ENCODE measurements at places on chromosomes 2 and 18.

GRCh38 chr2:227115761-227116160 is 48.2 kb downstream of the COL4A4 start:
- H3K4me3 ChIP-seq = no peak overlapping the region
- DNase-seq = no peak
- H3K27ac ChIP-seq = no peak overlapping the region
- no peaks in the 10 kb centered on the region for H3K27me3 ChIP-seq
- H3K36me3 ChIP-seq = no peaks in the 10 kb centered on the region
- peaks cover 3% of the 10 kb centered on the region for H3K4me1 ChIP-seq

DNA sequence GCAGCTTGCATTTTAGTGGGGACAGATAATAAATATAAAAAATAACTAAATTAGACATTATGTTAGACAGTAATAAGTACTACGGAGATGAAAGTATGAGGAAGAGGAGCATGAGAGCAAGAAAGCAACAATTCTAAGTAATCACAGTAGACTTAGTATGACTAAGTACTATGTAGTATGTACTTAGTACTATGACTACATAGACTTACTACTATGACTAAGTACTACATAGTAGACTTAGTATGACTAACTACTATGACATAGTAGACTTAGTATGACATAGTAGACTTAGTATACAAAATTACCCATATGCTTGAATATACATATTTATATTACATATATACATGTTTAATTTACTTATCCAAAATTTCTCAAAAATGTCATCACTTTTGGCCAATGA is 29.3 kb downstream of the CDH20 start:
- no peaks in the 10 kb centered on the region for H3K27me3 ChIP-seq
- no peak overlapping the region for H3K4me3 ChIP-seq
- H3K27ac ChIP-seq = no peak overlapping the region
- no peak for DNase-seq

DNA sequence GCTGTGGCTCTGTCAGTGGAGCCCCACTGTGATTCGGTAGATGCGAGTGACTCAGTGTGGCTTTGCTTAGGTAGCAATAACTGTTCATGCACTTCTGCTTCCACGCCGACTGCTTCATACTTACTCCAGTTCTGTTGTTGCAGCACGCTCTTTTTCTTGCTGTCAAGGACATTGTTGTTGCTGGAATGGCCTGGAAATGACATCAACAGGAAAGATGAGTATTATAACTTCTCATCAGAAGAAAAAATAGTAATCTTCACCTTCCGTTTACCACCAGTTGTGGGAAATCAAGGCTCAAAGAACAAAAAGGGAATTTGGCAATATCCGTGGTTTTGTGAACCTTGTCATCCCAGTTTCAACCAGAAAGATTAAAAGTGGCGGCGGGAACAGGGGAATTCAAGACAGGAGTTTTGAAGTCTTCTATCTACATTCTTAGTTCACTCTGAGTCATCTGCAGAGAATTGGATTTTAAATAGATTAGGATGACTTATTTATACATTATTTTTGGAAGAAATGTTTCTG is 8.3 kb downstream of the TM4SF20 start:
- no peaks in the 10 kb centered on the region for H3K4me1 ChIP-seq
- H3K4me3 ChIP-seq = no peak overlapping the region
- no peaks in the 10 kb centered on the region for H3K27me3 ChIP-seq
- no peak for DNase-seq
- no peaks in the 10 kb centered on the region for H3K36me3 ChIP-seq

GRCh38 chr2:241211276-241211675 is 22.8 kb downstream of the ANO7 start:
- no peak for DNase-seq
- peak overlapping the region; percentile 30 for H3K27ac ChIP-seq
- H3K4me3 ChIP-seq = no peak overlapping the region
- H3K36me3 ChIP-seq = peaks cover 3% of the 10 kb centered on the region
- H3K27me3 ChIP-seq = peaks cover 19% of the 10 kb centered on the region

- no peak overlapping the region for H3K27ac ChIP-seq
- no peaks in the 10 kb centered on the region for H3K36me3 ChIP-seq
- H3K4me3 ChIP-seq = no peak overlapping the region
- peaks cover 7% of the 10 kb centered on the region for H3K4me1 ChIP-seq
Measured at GRCh38 chr2:215461836-215462532, 26.1 kb upstream of the FN1 start.

- no peaks in the 10 kb centered on the region for H3K36me3 ChIP-seq
- DNase-seq = no peak
- peaks cover 17% of the 10 kb centered on the region for H3K4me1 ChIP-seq
- H3K27me3 ChIP-seq = no peaks in the 10 kb centered on the region
- no peak overlapping the region for H3K4me3 ChIP-seq
- no peak overlapping the region for H3K27ac ChIP-seq
Measured at GRCh38 chr2:234245945-234246344, 195.4 kb downstream of the SPP2 start.

GRCh38 chr2:196123679-196124373 is 47.6 kb downstream of the STK17B start:
- H3K27ac ChIP-seq = no peak overlapping the region
- peaks cover 2% of the 10 kb centered on the region for H3K36me3 ChIP-seq
- peaks cover 5% of the 10 kb centered on the region for H3K4me1 ChIP-seq
- H3K4me3 ChIP-seq = no peak overlapping the region
- DNase-seq = no peak

- H3K27ac ChIP-seq = no peak overlapping the region
- no peak for DNase-seq
- no peak overlapping the region for H3K4me3 ChIP-seq
- H3K36me3 ChIP-seq = no peaks in the 10 kb centered on the region
- peaks cover 2% of the 10 kb centered on the region for H3K4me1 ChIP-seq
Measured at GRCh38 chr2:161586517-161587167, 37.6 kb upstream of the SLC4A10 start.

- no peak for DNase-seq
- H3K4me3 ChIP-seq = no peak overlapping the region
- H3K27ac ChIP-seq = no peak overlapping the region
- H3K36me3 ChIP-seq = no peaks in the 10 kb centered on the region
- H3K27me3 ChIP-seq = no peaks in the 10 kb centered on the region
Measured at GRCh38 chr2:210557721-210558120, 1.3 kb downstream of the CPS1 start.

DNA sequence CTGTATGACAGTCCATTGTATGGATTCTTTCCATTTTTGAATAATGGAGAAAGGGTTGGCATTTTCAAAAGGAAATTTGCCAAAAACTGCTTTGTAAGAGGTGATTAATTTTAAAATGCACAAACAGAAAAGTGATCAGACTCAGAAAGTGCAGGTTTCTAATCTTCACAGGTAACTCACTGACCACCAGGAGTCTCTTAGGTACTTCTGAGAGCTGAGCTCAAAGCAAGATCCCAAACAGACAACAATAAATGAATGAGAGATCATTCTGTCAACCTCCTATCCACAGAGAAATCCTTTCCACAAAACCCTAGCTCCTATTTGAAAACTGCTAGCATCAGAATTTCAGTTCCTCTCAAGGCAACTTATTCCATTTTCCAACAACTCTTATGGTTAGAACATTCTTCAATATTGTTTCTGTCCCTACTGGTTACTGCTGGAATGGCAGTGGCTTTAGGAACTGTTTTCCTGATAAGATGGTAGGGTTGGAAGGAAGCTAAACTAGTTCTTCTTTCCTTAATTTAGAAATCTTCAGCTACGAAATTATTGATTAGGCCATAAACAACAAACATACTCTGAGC is 20.6 kb upstream of the HAAO start:
- no peak overlapping the region for H3K4me3 ChIP-seq
- H3K27ac ChIP-seq = no peak overlapping the region
- peaks cover 18% of the 10 kb centered on the region for H3K27me3 ChIP-seq
- DNase-seq = no peak
- H3K4me1 ChIP-seq = peaks cover 14% of the 10 kb centered on the region
- no peaks in the 10 kb centered on the region for H3K36me3 ChIP-seq

DNA sequence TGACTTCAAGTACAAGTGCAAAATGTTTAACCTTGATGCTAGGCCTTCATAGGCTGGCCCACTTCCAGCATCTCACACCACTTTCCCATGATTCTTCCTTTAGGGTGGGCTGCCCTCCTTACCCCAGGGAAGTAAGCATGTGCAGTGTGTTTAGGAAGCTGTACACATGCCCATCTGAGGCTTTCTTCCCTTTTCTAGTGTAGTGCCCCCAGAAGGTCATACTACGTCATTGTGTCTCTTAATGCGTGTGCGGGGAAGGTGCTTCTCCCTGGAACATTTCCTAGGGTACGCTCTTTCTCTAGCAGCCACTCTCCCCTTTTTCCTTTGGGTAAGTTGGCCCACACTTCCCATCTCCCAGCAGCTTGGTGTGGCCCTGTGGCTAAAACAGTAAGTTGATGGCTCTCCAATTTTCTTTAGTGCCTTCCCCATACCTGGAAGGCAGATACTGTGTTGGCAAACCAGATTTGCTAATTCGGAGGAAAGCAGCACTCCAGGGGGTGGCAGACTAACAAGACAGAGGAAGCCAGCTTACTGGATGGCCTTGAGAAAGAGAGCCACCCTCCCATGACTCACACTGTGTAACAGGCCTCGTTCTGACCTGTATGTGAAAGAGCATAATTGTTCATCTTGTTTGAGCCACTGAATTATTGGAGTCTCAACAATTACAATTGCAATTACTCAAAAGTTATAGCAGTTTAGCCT is 1.1 kb upstream of the SULT6B1 start:
- H3K36me3 ChIP-seq = no peaks in the 10 kb centered on the region
- peaks cover 3% of the 10 kb centered on the region for H3K27me3 ChIP-seq
- no peak overlapping the region for H3K27ac ChIP-seq
- H3K4me1 ChIP-seq = no peaks in the 10 kb centered on the region
- no peak overlapping the region for H3K4me3 ChIP-seq

GRCh38 chr2:191927319-191927867 is 80.5 kb upstream of the CAVIN2 start:
- no peaks in the 10 kb centered on the region for H3K36me3 ChIP-seq
- no peak for DNase-seq
- H3K27me3 ChIP-seq = peaks cover 4% of the 10 kb centered on the region
- H3K4me3 ChIP-seq = no peak overlapping the region
- peak overlapping the region; percentile 37 for H3K27ac ChIP-seq
- H3K4me1 ChIP-seq = peaks cover 41% of the 10 kb centered on the region

DNA sequence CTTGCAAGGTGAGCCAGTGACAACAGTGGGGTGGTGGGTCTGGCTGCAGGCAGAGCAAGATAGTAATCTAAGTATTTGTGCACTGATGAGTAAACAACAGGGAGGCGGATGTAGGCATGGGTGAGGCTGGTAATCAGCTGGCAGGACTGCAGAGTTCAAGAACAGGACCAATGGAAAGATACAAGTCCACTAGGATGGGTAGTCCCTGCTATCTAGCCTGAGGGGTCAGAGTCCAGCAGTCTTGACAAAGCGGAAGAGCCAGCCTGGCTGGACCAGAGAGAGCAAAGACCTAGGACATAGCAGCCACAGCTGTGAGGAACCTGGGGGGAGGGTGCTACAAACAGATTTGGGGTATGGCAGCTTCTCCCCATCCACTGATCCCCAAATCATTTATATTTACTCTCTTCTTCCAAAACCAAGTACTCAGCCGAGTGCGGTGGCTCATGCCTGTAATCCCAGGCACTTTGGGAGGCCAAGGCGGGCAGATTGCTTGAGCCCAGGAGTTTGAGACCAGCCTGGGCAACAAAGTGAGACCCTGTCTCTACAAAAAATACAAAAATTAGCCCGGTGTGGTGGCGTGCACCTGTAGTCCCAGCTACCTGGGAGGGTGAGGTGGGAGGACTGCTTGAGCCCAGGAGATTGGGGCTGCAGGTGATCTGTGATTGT is 25.9 kb downstream of the VIL1 start:
- H3K4me1 ChIP-seq = peaks cover 7% of the 10 kb centered on the region
- DNase-seq = no peak
- H3K4me3 ChIP-seq = no peak overlapping the region
- H3K27ac ChIP-seq = no peak overlapping the region
- H3K36me3 ChIP-seq = peaks cover 7% of the 10 kb centered on the region

DNA sequence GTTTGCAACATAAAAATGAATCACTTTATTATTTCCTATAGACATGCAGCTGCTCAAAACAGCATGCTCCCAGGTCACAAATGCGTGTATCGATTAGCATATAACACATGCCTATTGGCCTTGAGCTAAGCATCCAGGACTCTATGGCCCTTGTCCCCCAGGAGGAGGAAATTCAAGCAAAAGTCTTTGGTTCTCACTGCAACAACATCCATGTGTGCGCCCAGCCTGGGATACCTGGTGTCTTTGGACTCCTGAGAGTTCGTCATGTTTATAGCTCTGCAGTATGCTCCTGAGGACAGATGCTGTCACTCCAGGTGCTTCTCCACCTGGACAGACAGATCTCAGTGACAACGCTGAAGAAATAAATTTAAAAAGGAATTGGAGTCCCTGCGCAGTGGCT is 284.6 kb downstream of the PHLPP1 start:
- H3K4me3 ChIP-seq = no peak overlapping the region
- DNase-seq = no peak
- no peak overlapping the region for H3K27ac ChIP-seq
- peaks cover 13% of the 10 kb centered on the region for H3K4me1 ChIP-seq
- H3K27me3 ChIP-seq = peaks cover 5% of the 10 kb centered on the region

DNA sequence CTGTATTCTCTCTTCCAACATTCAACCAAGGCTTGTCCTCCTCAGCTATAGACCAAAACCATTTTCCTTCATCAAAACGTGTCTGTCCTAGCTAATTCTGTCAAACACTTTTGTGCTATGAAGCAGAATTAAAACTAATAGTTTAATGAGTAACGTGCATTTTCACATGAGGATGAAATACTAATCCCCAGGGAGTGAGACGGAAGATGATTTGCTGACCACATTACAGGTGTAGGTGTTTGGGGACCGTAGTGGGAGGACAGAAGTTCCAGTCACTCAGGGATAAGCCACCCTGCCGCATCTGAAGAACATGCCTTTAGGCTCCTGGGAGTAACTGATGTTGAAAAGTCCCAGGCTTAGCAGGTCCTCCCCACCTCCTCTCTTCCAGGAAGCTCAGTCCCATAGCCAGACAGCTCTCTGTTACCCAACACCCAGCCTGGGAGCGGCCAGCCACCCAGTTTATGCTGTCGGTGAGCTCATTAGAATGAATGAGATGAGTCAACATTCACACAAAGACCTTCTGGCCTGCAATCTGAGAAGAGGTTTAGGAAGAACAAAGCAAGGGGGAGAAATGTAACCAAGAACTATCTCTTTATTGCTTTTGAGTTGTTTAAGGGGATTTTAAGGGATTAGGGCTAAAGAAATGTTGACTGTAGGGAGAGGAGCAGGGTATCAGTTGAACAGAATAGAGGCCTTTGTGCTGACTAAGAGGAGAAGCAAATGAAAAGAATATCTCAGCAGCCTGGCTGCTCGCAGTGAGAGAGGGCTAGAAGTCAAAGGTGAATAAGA is 122.5 kb downstream of the FOXI3 start:
- no peak overlapping the region for H3K4me3 ChIP-seq
- H3K36me3 ChIP-seq = no peaks in the 10 kb centered on the region
- no peaks in the 10 kb centered on the region for H3K4me1 ChIP-seq

GRCh38 chr2:198880421-198880820 is 577.3 kb downstream of the SATB2 start:
- no peak for DNase-seq
- H3K27me3 ChIP-seq = peaks cover 1% of the 10 kb centered on the region
- no peak overlapping the region for H3K4me3 ChIP-seq
- no peak overlapping the region for H3K27ac ChIP-seq
- peaks cover 17% of the 10 kb centered on the region for H3K4me1 ChIP-seq
